Activated T-helper 2 cell treated with anti-CD3 and anti-CD28 coated beads, Interferon-gamma antibody, Interleukin-2, Interleukin-4, amounts not matched to agents 10 μg/mL and 5 μg/mL and 100 μg/mL, durations not matched to agents 14 hours and 24 hours and 36 hours (primary cell): ENCODE measurements at places on chromosomes 6 and 20. TPM values are rescaled to one million over a fixed set of nuclear protein-coding genes. Genes with fewer than 3 reads are reported as not detected.

DNA sequence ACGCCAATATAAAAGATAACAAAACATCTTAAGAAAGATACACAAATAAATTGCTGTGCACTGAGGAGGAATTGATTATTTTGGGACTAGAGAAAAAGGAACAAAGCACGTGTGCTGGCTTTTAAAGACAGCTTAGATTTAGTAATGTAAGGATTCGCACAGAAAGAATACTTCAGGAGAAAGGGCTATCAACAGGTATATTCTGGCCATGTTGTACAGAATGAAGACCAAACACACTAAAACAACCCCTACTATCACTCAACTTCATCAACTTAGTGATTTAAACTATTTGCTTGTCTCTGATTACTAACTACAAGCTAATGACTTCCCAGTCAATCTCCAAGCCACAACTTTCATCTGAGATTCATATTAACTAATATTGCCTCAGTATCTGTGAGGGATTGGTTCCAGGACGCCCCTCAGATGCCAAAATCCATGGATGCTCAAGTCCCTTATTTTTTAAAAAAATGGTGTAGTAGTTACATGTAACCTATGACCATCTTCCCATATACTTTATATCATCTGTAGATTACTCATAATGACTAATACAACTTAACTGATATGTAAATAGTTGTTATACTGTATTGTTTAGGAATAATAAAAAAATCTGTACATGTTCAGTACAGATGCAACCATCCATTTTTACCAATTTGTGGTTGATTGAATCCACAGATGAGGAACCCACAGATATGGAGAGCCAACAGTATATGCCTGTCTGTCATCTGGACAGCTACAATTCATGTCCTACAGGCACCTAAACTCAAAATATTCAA is 4.5 kb downstream of the DEK start:
- DNase-seq, result no peak

DNA sequence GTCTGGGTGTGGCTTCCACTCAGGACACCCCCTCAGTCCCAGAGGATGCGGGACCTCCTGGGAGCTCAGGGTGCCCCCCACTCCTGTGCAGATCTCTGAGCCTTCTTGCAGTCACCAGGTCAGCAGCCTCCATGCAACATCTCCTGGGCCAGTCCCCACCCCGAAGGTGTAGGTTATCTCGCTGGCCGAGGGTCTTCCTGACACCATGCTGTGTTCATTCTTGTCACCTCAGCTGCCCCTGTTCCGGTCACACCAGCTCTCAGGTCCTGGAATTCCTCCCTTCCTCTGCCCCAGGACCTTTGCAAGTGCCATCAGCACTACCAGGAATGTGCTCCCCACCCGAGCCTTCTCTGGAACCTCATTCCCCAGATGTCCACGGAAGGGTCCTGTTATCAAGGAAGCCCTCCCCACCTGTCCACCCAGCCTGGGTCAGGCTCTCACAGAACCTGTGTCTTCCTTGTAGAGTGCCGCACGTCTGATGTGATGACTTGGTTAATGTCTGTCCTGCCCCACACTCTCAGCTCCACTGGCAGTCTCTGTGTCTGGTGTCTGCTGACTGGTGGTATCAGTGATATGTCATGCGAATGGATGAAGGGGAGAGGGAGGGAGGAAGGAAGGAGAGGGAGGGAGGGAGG is 329.6 kb downstream of the TAF4 start:
- DNase-seq, result no peak

DNA sequence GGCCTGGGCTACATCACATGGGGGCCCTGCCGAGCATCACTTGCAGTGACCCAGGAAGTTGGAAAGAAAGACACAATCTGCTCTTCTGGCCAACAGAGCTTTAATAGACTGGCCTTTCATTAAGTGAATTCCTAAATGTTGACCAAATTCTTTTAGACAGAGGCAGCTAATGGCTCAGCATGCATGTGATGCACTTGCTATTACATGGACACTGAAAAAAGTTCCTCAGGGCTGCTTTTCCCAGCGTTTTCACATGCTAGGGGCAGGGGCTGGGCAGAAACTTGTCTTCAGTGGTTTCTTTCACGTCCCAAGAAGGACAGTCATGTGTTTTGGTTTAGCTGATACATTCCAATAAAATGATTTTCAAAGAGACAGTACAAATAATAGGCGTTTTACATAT is 651.0 kb upstream of the SLC35B3 start:
- no peak for DNase-seq

DNA sequence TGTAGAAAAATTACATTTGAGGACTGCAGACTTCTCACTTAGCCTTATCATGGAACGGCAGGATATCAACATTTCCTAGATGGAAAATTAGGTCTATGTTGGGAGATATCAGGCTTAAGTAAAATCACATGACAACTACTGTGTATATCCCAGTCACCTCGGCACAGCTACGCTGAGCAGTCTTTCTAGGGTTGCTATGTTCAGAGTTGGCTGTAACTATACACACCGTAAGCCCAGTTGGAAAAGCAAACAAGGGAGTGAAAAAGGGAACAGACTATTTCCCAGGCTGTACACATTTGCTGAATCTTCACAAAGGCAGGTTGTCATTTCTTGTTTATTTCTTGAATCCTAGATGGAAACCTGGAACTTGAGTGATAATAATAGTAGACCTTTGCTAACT is 80.7 kb upstream of the PTPRK start:
- no peak for DNase-seq

- no peak for DNase-seq
Observed at GRCh38 chr6:165649166-165650137, 13.6 kb downstream of the PDE10A start.

- DNase-seq, result no peak
Observed at GRCh38 chr6:122669868-122670267, 59.7 kb downstream of the PKIB start.

TPD52L2 gene
- 62.5 and 66.7 TPM in 2 replicates for total RNA-seq

C20orf202 gene
- not detected in 2 replicates for total RNA-seq

NEURL2 gene
- 2.0 and 3.3 TPM in 2 replicates for total RNA-seq

PROKR2 gene
- not detected in 2 replicates for total RNA-seq
